Sigmoid colon (tissue), 7 donors: ENCODE measurements at places on chromosomes 6 and 20. TPM values are rescaled to one million over a fixed set of nuclear protein-coding genes. Genes with fewer than 3 reads are reported as not detected.

The TSPO2 gene
- not detected for total RNA-seq

The TPD52L2 gene
- 84.7 TPM for total RNA-seq

The ZFP57 gene
- total RNA-seq = not detected

The LY6G5C gene
- total RNA-seq = 1.1 TPM

The WFDC10B gene
- not detected for total RNA-seq

The SOX18 gene
- total RNA-seq = 2.9 TPM

The HLA-DRB5 gene
- total RNA-seq = 2.1 TPM

DNA sequence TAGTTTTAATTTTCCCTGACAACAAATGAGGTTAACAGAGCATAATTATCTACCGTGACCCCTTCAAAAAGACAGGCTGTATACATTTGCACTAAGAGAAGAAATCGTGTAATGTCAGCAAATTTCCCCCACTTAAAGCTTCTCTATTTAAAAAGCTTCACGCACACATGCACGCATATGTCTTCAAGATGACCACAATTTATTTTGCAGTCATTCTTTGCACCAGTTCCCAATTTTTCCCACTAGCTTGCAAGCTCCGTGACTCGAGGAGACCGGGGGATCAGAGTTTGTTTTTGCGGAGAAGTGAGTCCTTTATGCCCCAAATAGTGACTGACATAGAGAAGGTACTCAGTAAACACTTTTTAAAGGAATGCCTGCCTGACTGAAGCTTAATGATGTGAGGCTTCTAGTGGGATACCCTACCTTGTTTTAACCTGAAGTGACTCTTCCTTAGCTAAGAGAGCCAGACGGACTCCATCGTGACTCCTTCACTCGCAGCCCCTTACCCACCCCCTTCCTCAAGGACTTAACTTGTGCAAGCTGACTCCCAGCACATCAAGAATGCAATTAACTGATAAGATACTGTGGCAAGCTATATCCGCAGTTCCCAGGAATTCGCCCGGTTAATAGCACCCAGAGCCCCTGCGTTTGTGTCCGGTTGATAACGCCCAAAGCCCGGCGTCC, 9.3 kb upstream of the NQO2 start:
- peak overlapping the region; percentile 69 for H3K4me3 ChIP-seq
- no peaks in the 10 kb centered on the region for H3K27me3 ChIP-seq
- peak; percentile 74 for DNase-seq
- H3K27ac ChIP-seq = peak overlapping the region; percentile 98
- H3K4me1 ChIP-seq = peaks cover 33% of the 10 kb centered on the region
- H3K36me3 ChIP-seq = no peaks in the 10 kb centered on the region

GRCh38 chr6:15937602-15938001, 191.3 kb upstream of the MYLIP start:
- H3K27me3 ChIP-seq = no peaks in the 10 kb centered on the region
- DNase-seq = no peak
- no peaks in the 10 kb centered on the region for H3K4me1 ChIP-seq
- H3K36me3 ChIP-seq = no peaks in the 10 kb centered on the region

GRCh38 chr6:101393251-101393828, at the start of gene GRIK2:
Gene GRIK2 (plus strand): TSS chr6:101393708.
- DNase-seq = no peak
- H3K4me3 ChIP-seq = peak within 1 kb of the TSS; percentile 49

DNA sequence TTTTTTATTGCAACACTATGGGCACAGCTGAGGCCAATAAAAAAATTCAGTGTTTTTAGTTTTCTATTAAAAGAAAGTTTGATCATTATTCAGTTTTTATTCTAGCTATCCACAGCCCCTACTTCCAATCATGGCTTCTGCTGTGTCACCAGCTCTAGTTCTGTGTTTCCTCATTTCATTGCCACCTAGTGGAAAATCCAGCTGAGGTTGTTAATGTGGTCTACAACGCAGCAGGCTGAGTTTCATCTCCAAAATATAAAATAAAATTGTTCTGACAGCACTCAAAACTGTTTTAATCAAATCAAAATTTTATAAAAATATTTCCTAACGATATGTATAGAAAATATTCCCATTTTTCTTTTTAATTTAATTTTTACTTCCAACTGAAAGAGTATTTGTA, 13.6 kb downstream of the COL9A1 start:
- no peaks in the 10 kb centered on the region for H3K27me3 ChIP-seq
- DNase-seq = no peak
- H3K4me1 ChIP-seq = no peaks in the 10 kb centered on the region
- H3K4me3 ChIP-seq = no peak overlapping the region

- DNase-seq = no peak
- no peaks in the 10 kb centered on the region for H3K4me1 ChIP-seq
- no peak overlapping the region for H3K4me3 ChIP-seq
- H3K36me3 ChIP-seq = no peaks in the 10 kb centered on the region
These were observed 132.4 kb downstream of the PTPRT start for GRCh38 chr20:43057317-43057716.

DNA sequence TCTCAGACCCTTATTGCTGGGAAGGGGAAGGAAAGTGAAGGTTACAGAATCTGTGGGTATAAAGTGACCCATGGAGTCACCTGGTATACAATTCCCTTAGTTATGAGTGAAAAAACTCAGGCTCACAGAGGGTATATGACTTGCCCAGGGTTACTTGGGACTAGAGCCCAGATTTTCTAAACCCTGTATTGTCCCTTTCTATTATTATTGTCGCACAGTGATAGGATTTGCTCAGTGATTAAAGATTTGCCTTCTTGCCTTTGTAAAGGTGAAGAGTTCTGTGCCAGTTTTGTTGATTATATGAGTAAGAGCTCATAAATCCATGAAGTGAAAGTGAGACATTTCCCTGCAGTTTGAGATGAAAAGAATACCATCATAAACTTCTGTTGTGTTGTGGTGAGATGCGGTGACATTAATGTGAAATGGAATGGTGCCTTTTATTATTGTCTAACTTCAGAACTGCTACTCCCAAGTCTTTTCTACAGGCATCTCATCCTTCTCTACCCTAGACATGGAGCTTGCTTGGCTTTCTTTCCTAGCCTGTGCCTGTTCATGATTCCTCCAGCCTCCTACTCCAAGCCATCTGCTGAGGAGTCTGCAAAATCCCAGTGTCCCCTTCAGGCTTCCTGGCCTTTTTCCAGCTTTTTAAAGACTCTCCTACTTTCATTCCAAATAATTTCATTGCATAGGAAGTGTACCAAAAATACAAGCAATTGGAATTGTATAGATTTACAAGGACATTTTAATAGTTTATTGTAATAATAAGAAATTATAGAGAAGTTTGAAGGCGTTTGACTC, 33.5 kb upstream of the ADIG start:
- H3K27ac ChIP-seq = no peak overlapping the region
- H3K36me3 ChIP-seq = peaks cover 13% of the 10 kb centered on the region
- H3K27me3 ChIP-seq = no peaks in the 10 kb centered on the region

DNA sequence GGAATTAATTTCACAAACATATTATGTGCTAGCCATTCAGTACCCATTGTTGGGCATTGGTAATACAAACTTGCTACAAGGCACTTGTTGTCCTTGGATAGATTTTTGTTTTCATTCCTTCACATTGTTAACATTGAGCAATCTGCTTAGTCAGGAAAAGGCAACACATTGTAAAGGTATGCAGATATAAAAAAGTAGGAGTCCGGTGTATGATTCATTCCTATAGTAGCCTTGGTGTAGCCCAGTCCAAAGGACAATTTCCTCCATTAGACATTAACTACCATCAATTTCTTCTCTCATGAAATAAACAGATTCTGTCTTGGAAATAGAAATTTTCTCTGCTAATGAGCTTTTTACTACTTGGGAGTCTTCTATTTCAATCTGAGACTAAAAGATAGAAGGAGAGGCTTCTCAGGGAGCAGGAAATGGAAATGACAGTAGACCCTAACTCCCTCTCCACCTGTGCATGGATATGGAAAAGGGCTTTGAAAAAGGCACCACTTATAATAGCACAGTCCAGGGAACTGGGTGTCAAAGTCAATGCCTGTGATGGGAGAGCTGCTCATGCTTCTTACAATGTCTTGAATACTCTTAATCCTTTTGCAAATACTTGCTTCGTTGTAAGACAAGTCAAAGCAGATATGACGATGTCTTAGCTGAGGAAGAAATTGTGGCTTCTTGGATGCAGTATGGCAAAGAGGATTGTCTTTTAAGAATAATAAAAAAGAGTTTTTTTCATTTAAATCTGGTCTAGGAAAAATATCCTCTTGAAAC, 369.4 kb upstream of the CITED2 start:
- H3K4me1 ChIP-seq = no peaks in the 10 kb centered on the region
- H3K4me3 ChIP-seq = no peak overlapping the region
- no peak overlapping the region for H3K27ac ChIP-seq
- no peak for DNase-seq
- no peaks in the 10 kb centered on the region for H3K36me3 ChIP-seq
- no peaks in the 10 kb centered on the region for H3K27me3 ChIP-seq

DNA sequence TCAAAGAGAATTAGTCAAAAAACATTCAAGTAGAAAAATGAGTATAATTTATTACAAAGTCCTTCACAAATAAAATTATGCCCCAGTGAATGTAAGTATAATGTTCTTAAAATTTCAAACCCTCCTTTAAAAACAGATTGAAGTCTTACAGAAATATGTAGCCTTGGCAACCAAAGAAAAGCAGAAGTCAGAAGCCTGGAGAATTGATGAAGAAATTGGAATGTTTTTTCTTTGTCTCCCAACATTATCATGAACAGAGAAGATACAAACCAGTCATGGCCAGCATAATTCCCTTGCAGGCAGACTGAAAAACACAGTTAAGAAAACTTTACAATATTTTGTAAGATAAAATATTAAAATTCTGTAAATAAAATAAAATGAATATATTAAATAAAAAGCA, 221.9 kb downstream of the TBC1D32 start:
- no peak overlapping the region for H3K27ac ChIP-seq
- DNase-seq = no peak
- H3K36me3 ChIP-seq = no peaks in the 10 kb centered on the region
- H3K4me1 ChIP-seq = no peaks in the 10 kb centered on the region

DNA sequence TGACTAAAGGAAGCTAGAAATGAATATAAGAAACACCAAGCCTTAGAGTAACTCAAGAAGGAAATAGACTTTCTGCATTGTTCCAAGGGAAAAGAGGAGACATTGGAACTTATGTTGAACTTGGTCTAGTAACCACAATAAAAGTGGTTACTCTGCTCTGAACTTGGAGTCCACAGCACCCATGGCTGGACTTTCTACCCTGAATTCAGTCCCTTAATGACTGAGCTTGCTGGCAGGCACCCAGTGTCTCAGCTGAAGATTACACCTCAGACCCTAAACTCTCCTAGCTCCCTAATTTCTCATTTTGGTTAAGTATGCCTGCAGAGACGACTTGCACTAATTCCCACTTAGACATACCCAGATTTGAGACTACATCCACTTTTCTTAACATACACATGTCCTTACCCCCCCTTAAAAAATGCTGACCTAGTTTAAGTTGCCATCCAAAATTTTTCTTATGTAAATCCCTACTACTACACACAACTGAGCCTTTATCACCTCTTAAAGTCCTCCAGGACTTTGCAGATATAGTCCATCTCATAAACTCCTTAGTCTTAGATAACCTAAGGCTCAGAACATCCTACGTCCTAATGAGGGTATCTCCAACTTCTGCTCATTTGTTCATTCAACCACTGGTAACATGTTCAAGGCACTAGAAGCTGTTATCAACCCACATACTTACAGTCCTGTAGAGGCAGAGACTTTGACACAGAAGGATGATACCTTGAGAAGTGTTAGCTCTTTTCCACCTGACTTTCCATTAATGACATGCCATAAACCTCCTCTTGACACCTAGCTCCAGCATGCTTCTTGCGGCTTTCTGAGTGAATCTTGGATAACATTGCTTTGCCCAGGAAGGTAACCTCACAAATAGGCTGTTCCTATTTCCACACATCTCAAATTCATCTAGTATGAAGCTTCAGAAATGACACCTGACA, 129.8 kb downstream of the ALDH8A1 start:
- no peak for DNase-seq
- H3K4me3 ChIP-seq = no peak overlapping the region
- no peaks in the 10 kb centered on the region for H3K36me3 ChIP-seq
- no peaks in the 10 kb centered on the region for H3K4me1 ChIP-seq
- H3K27ac ChIP-seq = no peak overlapping the region
- no peaks in the 10 kb centered on the region for H3K27me3 ChIP-seq

DNA sequence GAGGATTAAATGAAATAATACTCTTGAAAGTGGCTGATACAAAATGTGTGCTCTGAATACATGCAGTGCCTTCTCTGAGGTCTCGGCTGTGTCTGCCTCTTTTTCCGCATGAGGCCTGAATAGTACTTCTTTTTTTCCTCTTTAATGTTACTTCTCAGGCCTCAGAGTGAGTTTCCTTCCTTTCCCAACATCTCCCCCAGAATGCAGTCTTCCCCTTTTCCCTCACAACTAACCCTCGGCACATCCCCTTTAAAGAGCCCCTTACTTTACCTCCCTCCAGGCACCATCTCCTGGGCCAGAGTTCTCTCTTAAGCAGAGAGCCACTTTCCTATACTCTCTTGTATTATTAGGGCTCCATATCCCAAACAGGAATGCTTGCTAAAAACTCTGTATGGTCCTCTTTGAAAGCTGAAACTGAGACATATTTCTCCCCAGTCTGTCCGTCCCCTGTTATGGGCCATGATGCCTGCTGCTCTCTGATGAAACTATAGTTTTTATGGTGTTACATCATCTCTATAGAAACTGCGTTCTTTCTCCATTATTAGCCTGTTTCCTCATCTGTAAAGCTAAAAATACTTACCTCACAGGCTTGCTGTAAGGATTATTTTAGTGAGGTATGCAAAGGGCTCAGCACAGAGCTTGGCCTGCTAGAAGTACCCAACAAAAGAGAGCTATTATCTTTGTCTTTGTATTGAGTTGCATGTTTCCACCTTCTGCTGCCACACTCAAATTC, 2.3 kb downstream of the PLAGL2 start:
- no peaks in the 10 kb centered on the region for H3K27me3 ChIP-seq
- no peak for DNase-seq
- H3K36me3 ChIP-seq = peaks cover 22% of the 10 kb centered on the region
- H3K4me3 ChIP-seq = no peak overlapping the region

- peaks cover 4% of the 10 kb centered on the region for H3K4me1 ChIP-seq
- H3K27me3 ChIP-seq = no peaks in the 10 kb centered on the region
- no peak overlapping the region for H3K4me3 ChIP-seq
These were observed 3.9 kb upstream of the TIAM2 start for GRCh38 chr6:154991207-154991606.

- H3K27me3 ChIP-seq = no peaks in the 10 kb centered on the region
- H3K27ac ChIP-seq = no peak overlapping the region
- H3K4me3 ChIP-seq = no peak overlapping the region
- H3K36me3 ChIP-seq = peaks cover 14% of the 10 kb centered on the region
- H3K4me1 ChIP-seq = no peaks in the 10 kb centered on the region
These were observed 18.0 kb upstream of the CDK5RAP1 start for GRCh38 chr20:33419140-33419974.

- H3K4me3 ChIP-seq = no peak overlapping the region
- no peaks in the 10 kb centered on the region for H3K27me3 ChIP-seq
- DNase-seq = peak; percentile 84
- H3K4me1 ChIP-seq = peaks cover 83% of the 10 kb centered on the region
These were observed 21.5 kb downstream of the LAMA4 start for GRCh38 chr6:112232845-112233256.

- no peaks in the 10 kb centered on the region for H3K27me3 ChIP-seq
- H3K27ac ChIP-seq = no peak overlapping the region
- no peak overlapping the region for H3K4me3 ChIP-seq
- no peak for DNase-seq
- no peaks in the 10 kb centered on the region for H3K36me3 ChIP-seq
These were observed 404.3 kb upstream of the SLC35B3 start for GRCh38 chr6:8839626-8840025.

- no peak overlapping the region for H3K4me3 ChIP-seq
- peaks cover 86% of the 10 kb centered on the region for H3K27me3 ChIP-seq
- peaks cover 11% of the 10 kb centered on the region for H3K4me1 ChIP-seq
- H3K36me3 ChIP-seq = no peaks in the 10 kb centered on the region
These were observed 14.7 kb downstream of the KCNQ2 start for GRCh38 chr20:63457737-63458136.
